ENCODE measurements at places on chromosomes 12 and 14.

DNA sequence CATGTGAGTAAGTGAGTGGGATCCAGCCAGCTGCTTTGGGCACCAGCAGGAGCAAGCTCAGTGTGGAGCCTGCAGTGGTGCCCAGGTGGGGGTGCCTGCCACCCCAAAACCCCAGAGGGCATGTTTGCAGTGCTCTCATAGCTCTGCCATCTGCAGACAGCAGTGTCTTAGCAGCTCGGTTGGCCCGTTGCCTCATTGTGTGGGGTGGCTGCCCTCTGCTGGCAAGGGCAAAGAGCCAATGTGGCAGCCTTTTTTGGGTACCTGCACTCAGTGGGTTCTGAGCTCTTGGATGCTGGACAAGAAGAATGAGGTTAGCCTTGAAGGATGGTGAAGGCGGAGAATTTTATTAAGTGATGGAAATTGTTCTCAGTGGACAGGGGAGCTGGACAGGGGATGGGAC, 52.3 kb downstream of the NEUROD4 start:
- DNase-seq: peak; percentile 10

DNA sequence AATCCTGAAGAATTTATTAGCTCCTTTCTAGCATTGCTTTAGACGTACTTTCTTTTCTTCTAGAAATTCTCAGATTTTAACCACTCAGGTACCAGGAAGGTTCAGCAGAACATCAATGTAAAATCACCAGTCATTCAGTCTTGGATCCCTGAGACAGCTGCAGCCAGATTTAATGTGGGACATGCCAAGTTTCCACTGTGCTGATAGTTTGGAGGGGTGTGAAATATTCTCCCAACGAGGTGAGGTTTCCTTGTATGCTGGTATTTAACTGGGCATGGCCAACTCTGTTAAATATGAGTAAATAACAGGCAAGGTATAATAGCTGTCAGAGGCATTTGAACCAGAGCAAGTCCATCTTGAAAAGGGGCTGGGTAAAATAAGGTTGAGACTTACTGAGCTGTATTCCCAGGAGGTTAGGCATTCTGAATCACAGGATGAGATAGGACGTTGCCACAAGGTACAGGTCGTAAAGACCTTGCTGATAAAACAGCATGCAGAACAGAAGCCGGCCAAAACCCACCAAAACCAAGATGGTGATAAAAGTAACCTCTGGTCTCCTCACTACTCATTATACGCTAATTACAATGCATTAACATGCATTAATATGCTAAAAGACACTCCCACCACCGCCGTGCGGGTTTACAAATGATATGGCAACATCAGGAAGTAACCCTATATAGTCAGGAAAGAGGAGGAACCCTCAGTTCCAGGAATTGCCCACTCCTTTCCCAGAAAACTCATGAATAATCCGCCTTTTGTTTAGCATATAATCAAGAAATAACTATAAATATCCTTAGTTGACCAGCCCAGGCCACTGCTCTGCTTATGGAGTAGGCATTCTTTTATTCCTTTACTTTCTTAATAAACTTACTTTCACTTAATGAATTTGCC, 75.2 kb upstream of the RASSF8 start:
- no peak for DNase-seq

DNA sequence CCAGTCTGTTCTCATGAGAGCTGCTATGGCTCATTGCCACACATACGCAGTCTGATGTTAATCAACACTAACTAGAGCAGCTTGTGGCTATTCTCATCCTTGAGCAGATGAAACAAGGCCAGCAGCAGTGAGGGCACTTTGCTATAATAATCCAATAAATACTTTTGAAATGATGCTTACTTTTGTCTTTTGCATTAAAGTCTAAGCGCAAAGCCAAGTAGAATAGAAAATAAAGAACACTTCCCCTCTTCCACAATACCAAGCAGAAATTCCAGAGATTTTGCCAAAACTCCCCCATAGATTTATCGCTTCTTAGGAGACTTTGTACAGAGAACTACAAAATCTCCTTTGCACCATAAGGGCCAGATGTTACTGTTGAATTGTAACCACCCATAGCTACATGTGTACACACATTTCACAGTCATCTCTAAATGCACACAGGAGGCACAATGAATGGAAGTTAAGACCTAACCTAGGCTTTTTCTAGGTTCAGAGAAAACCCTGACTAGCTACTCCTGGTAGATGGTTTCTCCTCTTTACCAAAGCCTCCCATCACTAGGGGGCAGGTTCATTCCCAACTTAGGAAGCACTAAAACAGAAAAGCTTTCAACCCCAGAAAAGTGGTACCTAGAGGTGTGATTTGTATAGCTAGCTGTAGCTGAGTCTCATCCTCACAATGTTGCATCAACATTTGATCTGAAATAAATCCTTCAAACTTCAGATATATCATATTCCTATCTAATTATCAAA, 119.3 kb downstream of the HMGA2 start:
- no peak for DNase-seq

- DNase-seq: no peak
These were observed 49.7 kb downstream of the IGF1 start for GRCh38 chr12:102430661-102431060.

- DNase-seq: no peak
These were observed 123.4 kb downstream of the CCDC91 start for GRCh38 chr12:28313631-28314030.
